ENCODE measurements at places on chromosomes 7 and 10.

DNA sequence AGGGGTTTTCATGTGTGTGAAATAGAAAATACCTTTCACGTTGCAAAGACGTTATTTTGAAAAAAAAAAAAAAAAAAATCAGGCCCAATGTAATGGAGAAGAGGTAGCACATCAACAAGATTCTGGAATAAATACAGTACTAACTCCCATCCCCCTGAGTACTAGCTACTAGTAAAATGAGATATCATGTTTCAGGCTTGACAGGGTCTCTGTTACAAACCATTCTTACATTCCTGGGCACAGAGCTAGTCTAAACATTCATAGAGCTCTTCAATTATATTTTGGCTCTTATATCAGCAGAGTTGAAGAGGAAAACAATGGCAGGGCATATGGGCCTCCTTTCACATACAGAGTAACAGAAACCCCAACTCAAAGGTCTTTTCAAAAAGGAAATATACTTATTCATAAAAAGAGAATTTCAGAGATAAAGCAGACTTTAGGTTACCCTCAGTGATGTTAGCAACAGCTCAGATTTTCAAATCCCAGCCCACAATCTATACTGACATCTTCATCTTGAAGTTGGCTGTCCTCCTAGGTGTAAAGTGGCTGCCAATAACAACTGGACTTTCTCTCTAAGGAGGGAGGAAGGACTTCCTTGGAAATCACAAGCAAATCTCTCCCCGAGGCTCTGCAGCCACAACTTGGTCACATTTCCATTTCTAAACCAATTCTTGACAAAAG is 18.6 kb downstream of the C7orf33 start:
- DNase-seq: no peak

GRCh38 chr7:29139796-29140195 is 6.5 kb downstream of the CPVL start:
- no peak for DNase-seq

DNA sequence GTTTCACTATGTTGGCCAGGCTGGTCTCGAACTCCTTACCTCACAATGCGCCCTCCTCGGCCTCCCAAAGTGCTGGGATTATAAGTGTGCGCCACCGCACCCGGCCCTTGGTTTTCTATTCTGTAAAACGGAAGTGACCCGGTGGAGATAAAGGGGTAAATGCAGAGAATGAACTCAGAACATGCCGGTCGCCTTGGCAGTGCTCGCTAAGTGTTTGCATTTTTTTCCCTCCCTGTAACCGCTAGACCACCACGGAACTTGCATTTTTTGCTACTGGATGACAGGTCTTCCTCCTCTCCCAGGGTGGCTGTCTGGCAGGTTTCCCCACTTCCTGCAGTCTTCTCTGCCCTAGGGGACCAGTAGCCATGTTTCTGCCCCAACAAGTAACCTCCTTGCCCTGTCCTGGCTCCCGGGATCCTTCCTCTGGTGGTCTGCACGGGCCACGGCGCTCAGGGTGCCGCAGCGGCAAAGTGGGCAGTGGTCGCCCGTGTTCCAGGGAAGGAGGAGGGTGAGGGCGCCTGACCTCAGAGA is 18.8 kb upstream of the GNA12 start:
- DNase-seq: peak; percentile 25

GRCh38 chr10:22821501-22821900 is 106.4 kb upstream of the ARMC3 start:
- DNase-seq: no peak

GRCh38 chr10:54682554-54682953 is 118.5 kb downstream of the PCDH15 start:
- no peak for DNase-seq

DNA sequence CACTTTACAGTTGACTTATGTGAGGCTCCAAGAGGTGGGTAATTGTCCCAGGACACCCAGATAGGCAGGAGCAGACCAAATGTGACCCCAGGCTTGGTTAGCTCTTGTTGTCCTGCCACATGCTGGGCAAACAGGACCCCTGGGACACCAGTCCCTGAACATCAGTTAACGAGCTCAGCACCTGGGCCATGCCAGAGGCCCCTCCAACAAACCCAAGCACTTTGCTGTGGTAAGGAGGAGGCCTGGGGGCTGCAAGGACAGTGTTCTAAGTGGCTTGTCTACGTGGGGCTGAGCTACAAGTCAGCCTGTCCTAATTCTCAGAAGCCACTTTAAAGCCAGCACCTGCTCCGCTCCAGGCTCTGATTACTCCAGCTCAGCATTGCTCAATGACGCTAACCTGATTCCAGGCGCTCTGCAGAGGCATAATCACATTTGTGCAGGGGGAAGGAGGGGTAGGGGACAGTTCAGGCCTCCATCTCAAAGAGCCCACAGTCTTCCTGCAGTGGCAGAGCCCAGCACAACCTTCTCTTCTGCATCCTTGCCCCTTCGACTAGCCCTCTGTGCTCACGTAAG is 57.2 kb downstream of the DDC start:
- no peak for DNase-seq

DNA sequence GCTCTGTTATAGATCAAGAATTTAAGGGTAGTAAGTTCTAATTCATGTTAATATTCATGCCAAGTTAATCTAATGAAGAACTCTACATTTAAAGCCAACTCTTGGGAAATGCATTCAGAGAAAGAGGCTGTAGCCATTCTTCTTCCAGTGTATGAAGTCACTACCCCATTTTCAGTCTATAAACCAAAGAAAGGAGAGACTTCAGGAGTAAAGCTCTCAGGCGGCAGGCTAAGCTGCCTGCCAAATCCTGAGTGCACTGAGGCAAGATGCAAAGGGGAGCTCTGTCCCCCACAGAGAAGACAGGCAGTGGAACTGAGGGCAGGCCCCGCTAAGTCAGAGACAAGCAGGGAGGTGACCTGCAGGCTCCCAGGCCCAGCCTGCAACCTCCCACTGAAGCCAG is 41.5 kb downstream of the SLIT1 start:
- DNase-seq: no peak

GRCh38 chr7:112023282-112023681 is 182.9 kb downstream of the DOCK4 start:
- DNase-seq: no peak

DNA sequence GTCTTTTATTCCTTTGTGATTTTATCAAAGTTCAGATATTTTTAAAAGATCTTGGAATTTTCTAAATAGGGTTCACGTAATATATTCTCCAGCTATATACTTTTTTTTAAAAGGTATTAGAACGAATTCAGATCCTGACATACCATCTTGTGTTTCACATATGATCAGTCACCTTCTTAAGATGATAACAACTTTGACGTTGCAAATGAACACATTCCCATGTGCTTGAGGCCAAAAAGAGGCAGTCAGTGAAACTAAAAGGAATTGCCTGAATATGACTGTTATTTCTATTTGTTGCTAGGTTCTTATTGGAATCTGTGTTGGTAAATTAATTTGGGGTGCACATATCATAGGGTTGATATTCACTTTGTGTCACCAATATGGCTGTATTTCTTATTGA is 310.1 kb downstream of the MDFIC start:
- no peak for DNase-seq

- DNase-seq: no peak
These were observed 46.5 kb downstream of the INPP5F start for GRCh38 chr10:119772334-119772733.

- no peak for DNase-seq
These were observed 1.5 kb upstream of the ZNF775 start for GRCh38 chr7:150377635-150378034.

DNA sequence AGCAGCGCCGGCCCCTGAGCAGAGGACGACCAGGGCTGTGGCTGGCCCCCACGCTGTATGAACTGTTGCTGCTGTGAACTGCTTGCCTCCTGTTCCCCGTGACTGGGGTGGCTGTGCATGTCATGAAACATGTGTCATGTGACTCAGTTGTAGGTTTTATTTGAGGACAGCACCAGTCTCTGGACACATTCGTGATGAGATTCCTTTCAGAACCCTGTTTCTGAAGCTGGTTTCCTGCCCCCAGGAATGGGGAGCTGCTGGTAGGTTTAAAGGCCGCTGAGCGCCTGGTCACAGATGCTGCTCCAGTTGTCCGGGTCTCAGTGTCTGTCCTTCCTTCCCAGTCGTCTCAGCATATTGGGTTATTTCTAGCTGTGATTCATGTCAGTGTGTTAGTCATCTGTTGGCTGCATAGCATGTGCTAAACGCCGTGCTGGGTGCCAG is 79.1 kb upstream of the PPIF start:
- no peak for DNase-seq

DNA sequence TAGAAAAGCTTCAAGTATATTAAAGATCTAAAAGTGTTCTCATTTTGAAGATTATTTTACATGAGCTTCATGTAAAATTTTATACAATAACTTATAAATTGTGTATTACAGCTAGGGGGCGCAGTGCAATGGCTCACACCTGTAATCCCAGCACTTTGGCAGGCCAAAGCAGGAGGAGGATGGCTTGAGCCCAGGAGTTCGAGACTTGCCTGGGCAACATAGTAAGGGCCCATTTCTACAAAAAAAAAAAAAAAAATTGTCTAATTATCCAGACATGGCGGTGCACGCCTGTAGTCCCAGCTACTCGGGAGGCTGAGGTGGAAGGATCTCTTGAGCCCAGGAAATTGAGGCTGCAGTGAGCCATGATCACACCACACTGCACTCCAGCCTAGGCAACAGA is 16.6 kb downstream of the ACBD5 start:
- DNase-seq: peak; percentile 36

- DNase-seq: no peak
These were observed 1181.6 kb downstream of the DNAJB9 start for GRCh38 chr7:109751241-109751640.

- DNase-seq: no peak
These were observed 5.3 kb upstream of the ZNRF2 start for GRCh38 chr7:30278849-30279652.

GRCh38 chr10:26790221-26790995 is 70.3 kb downstream of the ABI1 start:
- no peak for DNase-seq
